Aorta (tissue), 5 donors: ENCODE measurements at places on chromosomes 2 and 18.

DNA sequence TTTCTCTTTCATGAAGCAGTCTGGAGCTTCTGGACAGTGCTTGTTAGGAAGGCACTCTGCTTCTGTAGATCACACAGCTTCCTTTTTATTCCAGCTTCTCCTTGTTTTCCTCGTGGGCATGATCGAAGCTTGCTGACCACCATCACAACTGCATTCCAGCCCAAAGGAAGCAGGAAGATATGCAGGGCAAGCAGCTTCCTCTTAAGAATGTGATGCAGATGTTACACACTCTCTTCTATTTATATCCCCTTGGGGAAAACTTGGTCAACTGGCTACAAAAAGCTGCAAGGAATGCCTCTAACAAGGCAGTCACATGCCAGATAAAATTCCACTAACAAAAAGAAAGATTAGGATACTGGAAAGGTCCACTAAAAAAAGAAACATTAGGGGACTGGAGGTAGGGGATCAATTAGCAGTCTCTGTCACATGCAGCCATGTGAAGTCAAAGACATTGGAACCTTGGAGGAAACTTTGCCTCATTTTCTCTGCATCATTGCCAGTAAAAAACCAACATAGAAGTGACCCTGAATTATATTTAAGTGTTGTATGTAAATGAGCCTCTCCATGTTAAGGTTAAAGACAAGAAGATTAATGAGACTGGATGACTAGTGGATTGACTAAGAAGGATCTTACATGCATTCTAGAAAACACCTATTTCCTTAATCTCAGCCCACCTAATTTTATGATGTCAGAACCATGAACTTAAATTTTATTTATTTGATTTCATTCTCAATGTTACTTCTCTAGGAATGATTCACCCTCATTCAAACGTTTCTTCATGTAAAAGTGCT lies 98.3 kb downstream of the NAB1 start:
- no peak for DNase-seq

DNA sequence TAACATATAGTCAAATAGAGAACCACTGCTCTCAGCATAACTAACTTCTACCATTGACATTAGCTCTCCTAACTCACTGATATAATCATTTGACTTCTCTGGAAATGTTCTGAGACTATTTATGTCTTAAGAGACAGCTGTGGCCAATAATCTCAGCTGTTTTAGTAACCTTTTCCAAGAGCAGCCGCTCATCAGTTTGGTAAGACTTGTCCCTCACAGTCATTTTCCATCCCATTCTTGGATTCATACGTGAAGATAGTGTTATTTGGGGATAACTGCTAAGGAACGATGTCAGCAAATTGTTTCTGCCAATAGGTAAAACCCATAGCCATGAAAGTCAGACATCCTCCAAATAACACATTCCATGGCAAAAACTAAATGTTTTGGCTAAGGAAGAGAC lies 127.8 kb downstream of the LNPK start:
- DNase-seq, result no peak

- peak; percentile 84 for DNase-seq
These were observed 14.7 kb upstream of the MRPL33 start for GRCh38 chr2:27756544-27757498.

- no peak for DNase-seq
These were observed 101.5 kb downstream of the ZNF521 start for GRCh38 chr18:25250474-25250851.

DNA sequence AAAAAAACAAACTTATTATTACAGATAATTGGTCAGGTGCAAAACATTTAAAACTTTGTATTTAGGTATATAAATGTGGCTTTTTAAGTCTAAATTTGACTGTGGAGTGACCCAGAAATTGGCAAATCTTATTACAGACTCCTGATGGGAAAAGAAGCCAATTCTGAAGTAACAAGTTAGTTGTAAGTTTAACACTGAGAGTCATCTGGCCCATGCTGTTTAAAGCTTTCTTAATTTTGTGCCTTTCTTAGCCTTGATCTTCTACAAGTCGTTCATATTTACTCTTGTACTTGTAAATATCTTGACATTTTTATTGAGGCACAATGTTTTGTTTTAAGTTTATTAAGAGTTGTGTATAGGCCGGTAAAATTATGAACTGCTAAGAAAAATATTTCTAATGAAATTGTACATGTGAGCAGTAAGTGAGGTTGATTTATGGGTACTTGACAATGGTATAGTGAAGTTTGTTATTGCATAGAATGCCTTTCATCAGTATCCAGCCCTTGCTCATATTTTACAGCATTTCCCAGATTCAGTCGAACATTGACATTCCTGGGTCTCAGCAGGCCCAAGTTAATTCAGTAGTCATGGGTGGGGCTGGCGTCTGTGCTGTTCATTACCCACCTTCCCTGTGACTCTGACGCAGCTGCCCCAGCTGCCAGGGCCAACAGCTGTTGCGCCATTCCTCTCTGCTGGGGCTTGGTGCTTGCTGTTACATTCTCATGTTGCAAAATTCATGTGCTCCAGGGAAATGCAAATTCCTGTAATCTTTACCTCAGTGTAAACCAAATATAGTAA lies 121.4 kb downstream of the ZNF236 start:
- DNase-seq, result peak; percentile 78

DNA sequence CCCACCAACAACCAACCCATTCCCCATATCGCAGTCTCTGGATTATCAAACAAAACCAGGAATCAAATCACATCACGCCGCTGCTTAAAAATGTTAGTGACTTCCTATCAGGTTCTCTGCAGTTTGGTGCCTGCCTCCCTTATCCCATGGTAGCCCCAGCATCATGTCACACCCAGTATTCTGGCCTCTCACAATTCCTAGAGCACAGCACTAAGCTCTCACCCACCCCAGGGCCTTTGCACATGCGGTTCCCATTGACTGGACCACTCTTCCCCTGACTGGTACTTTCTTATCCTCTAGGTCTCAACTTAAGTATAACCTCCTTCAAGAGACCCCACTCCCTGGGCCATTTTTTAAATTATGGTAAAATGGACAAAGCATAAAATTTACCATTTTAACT lies 12.8 kb downstream of the ATP8B1 start:
- DNase-seq, result no peak

- peak; percentile 68 for DNase-seq
These were observed 21.0 kb upstream of the GPR17 start for GRCh38 chr2:127624756-127625571.

- no peak for DNase-seq
These were observed 38.1 kb downstream of the FER1L5 start for GRCh38 chr2:96680561-96681141.
